Memory B cell (primary cell): ENCODE measurements at places on chromosomes 2 and 18.

- no peak for DNase-seq
- peak overlapping the region; percentile 58 for H3K4me3 ChIP-seq
- peaks cover 10% of the 10 kb centered on the region for H3K36me3 ChIP-seq
- H3K27ac ChIP-seq = peak overlapping the region; percentile 85
- H3K27me3 ChIP-seq = no peaks in the 10 kb centered on the region
- peaks cover 51% of the 10 kb centered on the region for H3K4me1 ChIP-seq
Observed at GRCh38 chr2:126663184-126663963, 7.4 kb downstream of the GYPC start.

DNA sequence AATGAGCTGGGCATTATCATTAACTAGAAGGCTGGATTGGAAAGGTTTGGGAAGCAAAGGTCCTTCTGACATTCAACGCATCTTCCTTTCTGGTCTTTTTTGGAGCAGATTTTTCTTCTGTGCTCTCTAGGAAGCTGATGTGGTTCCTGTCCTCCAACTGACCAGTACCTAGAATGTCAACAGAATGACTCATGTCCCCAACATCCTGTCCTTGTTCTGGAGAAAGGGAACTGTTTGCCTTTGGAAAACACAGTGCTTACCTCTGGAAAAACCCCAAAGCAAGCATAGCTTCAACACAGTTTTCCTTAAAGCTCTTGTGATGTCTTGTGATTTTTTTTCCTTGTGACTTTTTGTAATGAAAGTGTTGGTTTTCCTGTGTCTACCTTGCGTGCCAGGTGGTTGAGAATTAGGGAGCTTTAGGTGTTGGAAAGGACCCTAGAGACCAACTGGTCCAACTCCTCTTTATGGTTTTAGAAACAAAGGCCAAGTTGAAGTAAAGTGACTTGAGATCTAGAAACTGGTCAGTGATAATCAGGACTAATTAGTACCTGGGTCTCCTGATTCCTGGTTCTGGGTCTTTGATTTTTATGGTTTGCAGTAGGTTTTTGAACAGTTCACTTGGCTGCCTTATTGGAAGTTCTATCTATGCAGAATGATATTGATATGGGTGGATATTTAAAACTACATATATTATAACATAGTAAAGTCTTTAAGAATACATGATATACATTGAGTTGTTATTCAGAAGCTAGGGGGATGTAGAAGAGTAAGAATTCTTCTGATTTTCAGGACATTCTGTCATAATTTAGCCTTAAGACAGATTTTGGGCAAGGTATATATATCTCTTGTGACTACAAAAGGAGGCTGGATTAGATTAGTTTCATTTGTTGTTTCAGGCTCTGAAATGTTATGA lies 70.5 kb downstream of the FMNL2 start:
- H3K27ac ChIP-seq = no peak overlapping the region
- DNase-seq = no peak
- H3K4me1 ChIP-seq = peaks cover 15% of the 10 kb centered on the region
- H3K27me3 ChIP-seq = no peaks in the 10 kb centered on the region
- no peak overlapping the region for H3K4me3 ChIP-seq

DNA sequence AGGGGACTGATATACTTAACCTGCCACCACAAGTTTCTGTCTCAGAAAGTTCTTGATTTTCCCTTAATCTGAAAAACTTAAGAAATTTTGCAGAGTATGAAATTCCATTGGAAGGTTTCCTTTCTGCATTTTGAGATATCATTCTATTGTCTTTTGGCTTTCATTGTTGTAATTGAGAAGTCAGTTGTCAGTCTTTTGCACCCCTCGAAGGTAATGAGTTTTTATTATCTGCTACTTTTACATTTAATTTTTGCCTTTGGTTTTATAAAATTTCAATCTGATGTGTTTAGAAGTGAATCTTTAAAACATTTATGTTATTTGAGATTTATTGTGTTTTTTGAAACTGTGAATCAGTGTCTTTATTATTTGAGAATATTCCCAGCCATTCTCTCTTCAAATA lies 4.8 kb upstream of the IL36A start:
- DNase-seq = no peak
- no peak overlapping the region for H3K27ac ChIP-seq
- H3K4me3 ChIP-seq = no peak overlapping the region
- peaks cover 7% of the 10 kb centered on the region for H3K36me3 ChIP-seq

DNA sequence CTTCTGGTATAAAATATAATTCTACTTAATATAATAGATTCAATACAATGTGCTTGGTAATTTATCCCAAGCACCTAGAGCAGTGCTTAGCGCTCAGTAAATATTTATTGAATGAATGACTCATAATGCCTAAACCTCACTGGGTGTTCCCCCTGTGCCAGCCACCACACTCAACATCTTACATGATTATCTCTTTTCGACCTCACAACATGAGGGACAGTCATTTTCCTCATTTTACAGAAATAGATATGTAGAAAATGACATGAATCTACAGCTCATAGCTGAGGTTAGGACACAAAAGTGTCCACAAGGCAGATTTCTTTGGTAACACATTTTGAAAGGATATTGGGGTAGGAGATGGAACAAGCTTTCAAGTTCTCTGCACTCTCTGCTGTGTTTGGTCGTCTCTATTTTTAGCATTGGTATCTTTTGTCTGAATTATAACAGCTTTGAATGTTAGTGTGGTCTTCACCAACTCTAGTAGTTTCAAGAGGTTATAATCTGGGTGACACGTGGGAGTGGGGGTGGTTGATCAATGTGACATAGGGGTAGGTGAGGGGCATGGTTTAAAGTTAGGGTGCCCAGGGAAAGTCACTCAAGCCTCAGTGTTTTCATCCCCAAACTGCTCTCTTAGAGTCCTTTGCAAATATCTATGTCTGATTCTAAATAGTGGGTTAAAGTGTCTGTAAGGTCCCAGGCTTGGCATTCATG lies 9.8 kb downstream of the MYOM1 start:
- H3K36me3 ChIP-seq = peaks cover 16% of the 10 kb centered on the region
- DNase-seq = no peak
- no peak overlapping the region for H3K27ac ChIP-seq
- no peaks in the 10 kb centered on the region for H3K4me1 ChIP-seq

GRCh38 chr18:58208207-58208932 lies 164.3 kb downstream of the NEDD4L start:
- no peak for DNase-seq
- peak overlapping the region; percentile 42 for H3K27ac ChIP-seq
- no peaks in the 10 kb centered on the region for H3K27me3 ChIP-seq
- H3K36me3 ChIP-seq = peaks cover 3% of the 10 kb centered on the region
- H3K4me1 ChIP-seq = peaks cover 15% of the 10 kb centered on the region

- DNase-seq = no peak
- no peak overlapping the region for H3K4me3 ChIP-seq
- H3K4me1 ChIP-seq = peaks cover 7% of the 10 kb centered on the region
- peaks cover 5% of the 10 kb centered on the region for H3K27me3 ChIP-seq
- H3K36me3 ChIP-seq = no peaks in the 10 kb centered on the region
Observed at GRCh38 chr18:62399276-62399675, 74.2 kb downstream of the TNFRSF11A start.

DNA sequence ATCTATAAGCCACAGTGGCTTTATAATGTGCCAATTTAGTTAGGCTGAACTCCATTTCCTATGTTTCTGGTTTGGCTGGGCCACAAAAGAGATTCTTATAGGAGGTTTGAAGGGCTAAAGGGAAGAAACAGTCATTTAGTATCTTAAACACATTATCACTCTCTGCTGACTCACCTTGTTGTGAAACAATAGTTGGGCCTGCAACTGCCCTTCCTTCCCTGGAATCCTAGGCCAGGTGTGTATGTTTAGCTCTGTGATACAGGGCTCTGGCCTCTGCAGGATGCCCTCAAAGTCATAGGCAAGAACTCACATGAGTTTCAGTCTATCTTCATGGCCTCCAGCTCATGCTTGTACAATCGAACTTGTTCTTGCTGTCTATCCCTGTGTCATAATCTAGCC lies 400.0 kb upstream of the CELF4 start:
- no peaks in the 10 kb centered on the region for H3K36me3 ChIP-seq
- no peak overlapping the region for H3K4me3 ChIP-seq
- no peaks in the 10 kb centered on the region for H3K4me1 ChIP-seq
- H3K27ac ChIP-seq = no peak overlapping the region

GRCh38 chr2:241821460-241822263 lies 12.7 kb downstream of the NEU4 start:
- no peak overlapping the region for H3K27ac ChIP-seq
- H3K27me3 ChIP-seq = peaks cover 29% of the 10 kb centered on the region
- no peak for DNase-seq
- no peak overlapping the region for H3K4me3 ChIP-seq
- H3K36me3 ChIP-seq = peaks cover 5% of the 10 kb centered on the region

GRCh38 chr2:104851291-104852089 lies 2.4 kb upstream of the POU3F3 start:
- peaks cover 23% of the 10 kb centered on the region for H3K4me1 ChIP-seq
- DNase-seq = no peak
- no peak overlapping the region for H3K27ac ChIP-seq
- H3K4me3 ChIP-seq = peak overlapping the region; percentile 3

GRCh38 chr2:141925511-141925910 lies 205.3 kb downstream of the LRP1B start:
- H3K4me1 ChIP-seq = no peaks in the 10 kb centered on the region
- no peak for DNase-seq
- no peak overlapping the region for H3K4me3 ChIP-seq
- H3K27me3 ChIP-seq = no peaks in the 10 kb centered on the region
- no peak overlapping the region for H3K27ac ChIP-seq

DNA sequence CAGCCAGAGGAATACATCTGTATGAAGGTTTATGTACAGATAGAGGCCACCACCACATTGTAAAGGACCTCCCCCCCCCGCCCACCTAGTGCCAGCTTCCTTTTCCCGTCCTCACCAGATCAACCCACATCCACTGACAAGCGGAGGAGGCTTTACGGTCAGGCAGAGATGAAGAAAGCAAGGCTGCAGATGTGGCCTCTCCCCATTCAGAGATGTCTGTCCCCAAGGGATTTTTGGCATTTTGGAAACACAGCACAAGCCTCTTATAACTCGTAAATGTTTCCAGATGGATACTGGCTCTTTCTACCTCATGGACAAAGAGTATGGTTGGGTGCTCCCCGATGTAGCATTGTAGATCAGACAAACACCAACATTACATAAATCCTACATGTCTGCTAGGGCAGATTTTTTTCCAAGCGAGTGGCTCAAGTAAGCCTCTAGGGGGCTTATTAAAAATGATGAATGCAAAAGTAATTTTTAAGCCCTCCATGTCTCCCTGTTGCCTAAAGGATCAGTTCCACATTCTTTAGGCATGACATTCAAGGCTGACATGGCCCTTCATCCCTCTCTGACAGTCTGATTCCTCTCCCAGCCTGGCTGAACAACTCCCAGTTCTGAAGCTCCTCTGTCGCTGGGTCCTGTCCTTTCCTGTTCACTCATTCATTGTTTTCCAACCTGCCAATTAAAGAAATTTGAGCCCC lies 11.7 kb downstream of the VIT start:
- no peak overlapping the region for H3K4me3 ChIP-seq
- H3K27me3 ChIP-seq = peaks cover 12% of the 10 kb centered on the region
- H3K36me3 ChIP-seq = peaks cover 3% of the 10 kb centered on the region
- no peak overlapping the region for H3K27ac ChIP-seq
- no peak for DNase-seq

DNA sequence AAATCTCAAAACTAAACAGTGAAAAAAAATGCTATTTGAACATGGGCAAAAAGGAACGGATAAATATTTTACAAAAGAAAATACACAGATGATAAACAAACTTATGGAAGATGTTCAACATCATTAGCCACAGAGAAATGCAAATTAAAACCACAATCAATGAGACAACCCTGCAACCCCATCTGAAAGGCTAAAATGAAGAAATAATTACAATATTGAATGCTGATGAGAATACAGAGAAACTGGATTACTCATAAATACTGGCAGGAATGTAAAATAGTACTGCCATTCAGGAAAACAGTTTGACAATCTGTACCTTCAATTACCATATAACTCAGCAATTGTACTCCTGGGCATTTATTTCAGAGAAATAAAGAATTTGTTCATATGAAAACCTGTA lies 193.1 kb upstream of the UBE2E3 start:
- H3K4me1 ChIP-seq = no peaks in the 10 kb centered on the region
- no peak overlapping the region for H3K27ac ChIP-seq
- H3K4me3 ChIP-seq = no peak overlapping the region
- no peaks in the 10 kb centered on the region for H3K27me3 ChIP-seq
- no peaks in the 10 kb centered on the region for H3K36me3 ChIP-seq
- DNase-seq = no peak

- H3K4me3 ChIP-seq = no peak overlapping the region
- peaks cover 8% of the 10 kb centered on the region for H3K27me3 ChIP-seq
- no peaks in the 10 kb centered on the region for H3K4me1 ChIP-seq
- no peaks in the 10 kb centered on the region for H3K36me3 ChIP-seq
- no peak for DNase-seq
- no peak overlapping the region for H3K27ac ChIP-seq
Observed at GRCh38 chr2:114022360-114023085, 132.6 kb downstream of the ACTR3 start.

GRCh38 chr2:171402906-171403580 lies 30.7 kb downstream of the METTL8 start:
- H3K36me3 ChIP-seq = peaks cover 12% of the 10 kb centered on the region
- no peaks in the 10 kb centered on the region for H3K27me3 ChIP-seq
- no peak overlapping the region for H3K4me3 ChIP-seq
- peak overlapping the region; percentile 95 for H3K27ac ChIP-seq
- no peak for DNase-seq
- H3K4me1 ChIP-seq = peaks cover 45% of the 10 kb centered on the region

DNA sequence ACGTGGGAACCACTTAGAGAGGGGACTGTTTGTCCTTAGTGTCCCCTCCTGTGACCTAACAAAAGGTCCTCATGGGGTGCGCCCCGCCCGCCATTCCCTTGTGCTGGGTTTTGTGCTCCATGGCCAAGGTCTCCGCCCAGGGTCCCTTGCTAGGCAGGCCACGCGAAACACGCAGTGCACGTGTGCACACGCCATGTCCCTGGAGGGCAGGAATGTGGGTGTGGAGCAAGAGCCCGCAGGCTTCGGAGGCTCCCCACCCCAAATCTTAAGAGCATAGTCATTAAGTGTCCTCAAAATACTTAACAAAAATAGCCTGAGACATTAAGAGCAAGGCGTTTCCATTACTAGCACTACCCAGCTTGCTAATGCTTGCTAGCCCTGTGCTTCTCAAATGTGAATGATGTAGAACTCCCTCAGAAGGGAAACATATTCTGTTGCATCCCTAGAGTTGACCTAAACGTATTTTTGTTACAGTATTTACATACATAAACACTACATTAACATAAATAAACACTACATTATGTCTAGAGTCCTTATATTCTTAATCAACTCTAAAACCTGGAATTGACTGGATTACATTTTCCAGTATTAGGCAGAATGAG lies 117.6 kb upstream of the APCDD1 start:
- H3K27ac ChIP-seq = no peak overlapping the region
- H3K4me3 ChIP-seq = no peak overlapping the region
- peaks cover 3% of the 10 kb centered on the region for H3K27me3 ChIP-seq
- H3K4me1 ChIP-seq = no peaks in the 10 kb centered on the region

DNA sequence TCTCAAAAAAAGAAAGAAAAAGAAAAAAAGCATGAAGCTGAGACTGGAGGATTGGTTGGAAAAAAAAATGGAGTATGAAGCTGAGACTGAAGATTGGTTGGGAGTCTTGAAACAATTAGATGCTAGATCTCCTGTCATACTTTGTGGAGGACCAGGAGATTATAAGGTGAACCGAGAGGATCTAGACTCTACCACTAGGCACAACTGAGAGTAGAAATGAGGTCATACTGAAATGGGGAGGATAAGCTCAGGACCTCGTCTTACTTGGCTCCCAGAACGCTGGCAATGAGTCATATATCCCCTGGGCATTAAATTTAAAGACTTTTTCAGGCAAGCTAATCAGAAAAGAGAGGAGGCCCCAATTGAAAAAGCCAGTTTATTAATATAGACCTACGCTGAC lies 3.3 kb upstream of the ORC2 start:
- no peaks in the 10 kb centered on the region for H3K36me3 ChIP-seq
- DNase-seq = no peak
- H3K4me3 ChIP-seq = no peak overlapping the region
- H3K27ac ChIP-seq = peak overlapping the region; percentile 59
